ENCODE measurements at places on chromosomes 7 and 10.

DNA sequence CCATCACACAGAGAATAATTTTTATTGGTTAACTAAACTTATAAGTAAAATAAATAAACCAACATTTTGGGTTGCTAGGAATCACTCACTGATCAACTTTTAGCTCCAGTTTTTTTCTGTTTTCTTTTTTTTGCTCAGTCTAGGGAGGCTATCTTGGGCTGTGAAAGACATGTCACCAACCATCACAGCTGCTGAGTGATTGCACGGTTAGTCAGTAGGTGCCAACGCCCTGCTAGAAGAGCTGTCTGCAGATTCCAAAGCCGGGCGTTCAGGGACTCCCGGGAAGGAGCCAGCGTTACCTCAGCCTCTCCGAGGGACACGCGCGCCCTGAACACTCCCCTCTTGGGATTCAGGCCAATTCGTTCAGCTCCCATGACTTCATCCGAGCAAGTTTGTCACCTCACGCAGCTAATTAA lies 604 bp upstream of the STAM start:
- H3K27ac ChIP-seq: peak overlapping the region; percentile 91
- no peaks in the 10 kb centered on the region for H3K27me3 ChIP-seq
- DNase-seq: peak; percentile 83
- H3K4me1 ChIP-seq: peaks cover 30% of the 10 kb centered on the region
- H3K4me3 ChIP-seq: peak overlapping the region; percentile 96
- H3K36me3 ChIP-seq: no peaks in the 10 kb centered on the region

DNA sequence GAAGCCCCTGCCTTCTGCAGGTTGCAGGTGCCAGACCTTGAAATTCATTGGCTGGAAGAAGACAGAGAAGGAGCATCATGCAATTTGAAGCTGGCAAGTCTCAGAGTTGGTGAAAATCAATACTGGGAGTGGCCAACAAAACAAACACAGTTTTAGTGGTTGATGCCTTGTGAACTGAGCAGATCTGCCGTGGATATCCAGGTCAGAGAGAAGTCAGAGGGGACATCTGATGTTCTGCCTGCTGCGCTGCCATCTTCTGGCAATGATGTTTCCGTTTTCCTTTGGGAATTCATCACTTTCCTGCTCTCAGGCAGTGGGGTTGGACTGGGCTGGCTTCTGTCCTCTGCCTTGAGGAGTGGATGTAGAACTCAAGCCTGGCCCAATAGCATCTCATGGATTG lies 132.0 kb downstream of the RPS24 start:
- H3K27ac ChIP-seq: no peak overlapping the region
- no peak overlapping the region for H3K4me3 ChIP-seq
- H3K36me3 ChIP-seq: no peaks in the 10 kb centered on the region
- H3K4me1 ChIP-seq: no peaks in the 10 kb centered on the region

DNA sequence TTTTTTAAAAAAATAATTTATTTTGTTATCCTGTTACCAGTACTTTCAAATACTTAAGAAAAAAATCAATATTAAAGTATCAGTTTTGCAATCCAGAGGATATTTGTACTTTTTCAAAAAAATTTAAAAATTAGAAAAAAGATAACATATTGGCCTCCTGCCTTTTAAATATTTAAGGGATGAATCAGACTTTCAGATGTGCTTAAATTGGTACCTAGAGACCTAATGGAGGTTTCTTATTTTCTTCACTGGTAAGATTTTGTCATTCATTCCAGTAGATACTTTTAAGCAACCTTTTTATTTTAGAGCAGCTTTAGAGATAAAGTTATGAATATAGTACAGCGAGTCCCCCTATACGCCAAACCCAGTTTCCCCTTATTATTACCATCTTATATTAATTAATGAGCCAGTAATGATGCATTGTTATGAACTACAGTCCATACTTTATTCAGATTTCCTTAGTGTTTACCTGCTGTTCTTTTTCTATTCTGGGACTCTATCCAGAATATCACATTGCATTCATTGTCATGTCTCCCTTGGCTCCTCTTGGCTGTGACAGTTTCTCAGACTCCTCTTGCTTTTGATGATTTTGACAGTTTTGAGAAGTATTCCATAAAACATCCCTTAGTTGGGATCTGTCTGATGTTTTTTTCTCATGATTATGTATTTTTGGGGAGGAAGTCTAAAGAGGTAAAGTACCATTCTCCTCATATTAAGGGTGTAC lies 34.2 kb downstream of the BICC1 start:
- H3K4me1 ChIP-seq: no peaks in the 10 kb centered on the region
- no peaks in the 10 kb centered on the region for H3K36me3 ChIP-seq
- no peak for DNase-seq
- H3K27me3 ChIP-seq: no peaks in the 10 kb centered on the region
- no peak overlapping the region for H3K4me3 ChIP-seq
- H3K27ac ChIP-seq: no peak overlapping the region

DNA sequence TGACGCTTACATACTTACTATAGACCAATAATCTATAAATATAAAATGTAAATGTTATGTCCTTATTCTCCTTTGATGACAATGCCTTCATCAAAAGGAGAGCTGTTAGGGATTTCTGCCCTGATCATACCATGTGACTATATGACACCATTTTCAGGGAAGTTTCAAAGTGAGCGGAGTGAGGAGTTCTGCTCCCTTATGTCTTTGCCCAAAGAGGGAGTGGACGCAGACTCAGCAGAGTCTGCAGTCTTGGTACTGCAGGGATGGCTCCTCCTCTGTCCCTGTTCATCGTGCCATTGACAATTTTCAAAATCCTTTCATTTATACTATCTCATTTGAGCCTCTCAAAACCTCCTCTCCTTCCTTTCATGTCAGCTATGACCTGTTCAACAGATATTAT lies 27.9 kb downstream of the HYAL4 start:
- no peaks in the 10 kb centered on the region for H3K4me1 ChIP-seq
- H3K27ac ChIP-seq: no peak overlapping the region
- no peak for DNase-seq
- no peaks in the 10 kb centered on the region for H3K27me3 ChIP-seq

DNA sequence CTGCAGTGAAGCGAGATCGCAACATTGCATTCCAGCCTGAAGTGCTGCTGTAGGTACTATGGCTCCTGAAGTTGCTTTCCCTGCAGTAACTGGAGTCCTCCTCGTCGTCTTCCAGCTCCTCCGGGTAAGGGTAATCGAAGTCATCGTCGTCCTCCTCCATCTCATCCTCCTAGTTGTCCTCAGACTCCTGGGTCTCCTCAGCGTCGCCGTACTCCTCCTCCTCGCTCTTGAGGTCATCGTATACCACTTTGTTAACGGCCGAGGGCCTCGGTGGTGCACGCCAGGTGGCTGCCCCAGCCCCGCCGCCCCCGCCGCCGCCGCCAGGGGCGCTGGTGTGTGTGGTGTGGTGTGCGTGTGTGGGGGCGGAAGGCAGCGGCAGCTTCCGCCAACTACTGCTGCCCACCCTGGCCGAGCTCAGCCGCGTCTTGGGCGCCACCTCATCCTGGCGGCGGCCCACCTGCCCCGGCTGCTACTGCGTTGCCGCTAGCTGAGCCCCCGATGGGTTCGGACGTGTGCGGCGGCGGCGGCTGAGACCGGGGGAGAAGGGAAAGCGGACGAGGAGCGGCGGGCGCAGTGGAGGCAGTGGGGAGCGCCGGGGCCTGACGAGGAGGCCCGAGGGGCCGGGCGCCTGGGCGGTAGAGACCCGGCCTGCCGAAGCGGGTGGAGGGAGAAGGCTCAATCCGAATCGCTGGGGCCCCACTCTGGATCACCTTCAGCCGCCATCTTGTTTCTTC lies 11.8 kb upstream of the ACBD5 start:
- no peaks in the 10 kb centered on the region for H3K4me1 ChIP-seq
- H3K4me3 ChIP-seq: peak overlapping the region; percentile 70
- no peaks in the 10 kb centered on the region for H3K36me3 ChIP-seq
- peak; percentile 44 for DNase-seq
- peak overlapping the region; percentile 62 for H3K27ac ChIP-seq

DNA sequence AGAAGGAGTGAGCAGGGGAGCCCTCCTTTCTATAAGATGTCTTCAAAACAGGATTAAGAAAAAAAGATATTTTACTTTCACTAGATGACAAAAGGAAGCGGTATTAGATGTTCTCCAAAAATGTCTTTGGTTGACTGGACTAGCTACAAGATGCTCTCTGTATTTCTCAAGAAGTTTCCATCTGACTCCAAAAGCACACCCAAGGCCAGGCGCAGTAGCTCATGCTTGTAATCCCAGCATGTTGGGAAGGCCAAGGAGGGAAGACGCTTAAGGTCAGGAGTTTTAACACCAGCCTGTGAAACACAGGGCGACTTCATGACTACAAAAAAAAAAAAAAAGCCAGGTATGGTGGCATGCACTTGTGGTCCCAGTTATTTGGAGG lies 84.5 kb downstream of the PIP4K2A start:
- peaks cover 8% of the 10 kb centered on the region for H3K4me1 ChIP-seq
- H3K36me3 ChIP-seq: no peaks in the 10 kb centered on the region
- H3K4me3 ChIP-seq: no peak overlapping the region
- DNase-seq: no peak

DNA sequence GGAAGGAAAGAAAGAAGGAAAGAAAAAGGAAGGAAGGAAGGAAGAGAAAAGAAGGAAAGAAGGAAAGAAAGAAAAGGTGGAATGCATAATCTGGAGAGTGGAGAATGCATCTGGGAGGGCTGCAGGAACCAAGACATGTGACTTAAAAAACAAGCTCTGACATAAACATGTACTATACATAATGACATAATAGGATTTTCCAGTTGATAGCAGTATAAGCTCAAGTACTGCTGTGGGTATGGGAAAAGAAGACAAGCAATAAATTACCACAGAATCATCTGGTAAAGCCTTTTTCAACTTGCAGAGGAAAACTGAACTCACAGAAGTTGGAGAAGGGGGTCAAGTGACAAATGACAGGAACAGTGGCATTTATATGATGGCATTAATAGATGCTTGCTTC lies 345.9 kb downstream of the PLXDC2 start:
- no peaks in the 10 kb centered on the region for H3K27me3 ChIP-seq
- H3K4me1 ChIP-seq: no peaks in the 10 kb centered on the region
- no peaks in the 10 kb centered on the region for H3K36me3 ChIP-seq
- no peak overlapping the region for H3K4me3 ChIP-seq
- no peak for DNase-seq
- no peak overlapping the region for H3K27ac ChIP-seq

DNA sequence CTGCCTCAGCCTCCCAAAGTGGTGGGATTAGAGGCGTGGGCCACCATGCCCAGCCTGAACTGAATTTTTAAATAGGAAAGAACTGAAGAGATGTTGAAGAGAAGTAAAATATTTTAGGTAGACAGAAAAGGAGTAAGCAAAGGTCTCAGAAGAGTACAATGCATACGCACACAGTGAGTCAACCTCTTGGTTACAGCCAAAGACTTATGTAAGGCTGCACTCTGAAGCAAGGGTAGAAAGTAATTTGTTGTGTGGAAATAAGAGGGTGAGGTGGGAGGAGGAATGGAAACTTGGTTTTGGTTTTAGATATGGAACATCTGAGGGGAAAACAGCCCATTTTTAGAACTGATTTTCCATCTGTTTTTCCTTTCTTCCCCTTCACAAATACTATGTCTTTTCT lies 17.6 kb downstream of the KRIT1 start:
- H3K27ac ChIP-seq: no peak overlapping the region
- no peak overlapping the region for H3K4me3 ChIP-seq
- H3K27me3 ChIP-seq: no peaks in the 10 kb centered on the region
- DNase-seq: no peak
- H3K36me3 ChIP-seq: peaks cover 13% of the 10 kb centered on the region
- H3K4me1 ChIP-seq: no peaks in the 10 kb centered on the region

GRCh38 chr7:31940167-31940566 lies 130.0 kb downstream of the PDE1C start:
- no peaks in the 10 kb centered on the region for H3K4me1 ChIP-seq
- no peaks in the 10 kb centered on the region for H3K36me3 ChIP-seq
- H3K27me3 ChIP-seq: no peaks in the 10 kb centered on the region

DNA sequence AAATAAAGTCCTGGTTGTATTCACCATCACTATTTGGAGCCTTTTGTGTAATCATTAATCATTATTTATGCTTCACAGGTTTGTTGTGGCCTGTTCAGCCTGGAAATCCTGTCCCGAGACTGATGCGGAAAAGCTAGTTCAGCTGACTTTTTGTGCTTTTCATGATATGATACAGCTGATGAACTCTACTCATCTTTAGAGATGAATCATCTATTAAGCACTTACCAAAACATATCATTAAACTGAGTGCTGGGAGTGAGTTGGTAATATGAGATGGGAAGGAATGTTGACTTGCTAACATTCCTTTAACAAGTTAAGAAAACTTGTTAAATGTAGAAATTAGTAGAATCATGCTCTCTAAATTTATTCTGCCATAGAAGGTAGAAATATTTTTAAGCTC lies 53.0 kb downstream of the CROT start:
- H3K36me3 ChIP-seq: no peaks in the 10 kb centered on the region
- H3K27ac ChIP-seq: peak overlapping the region; percentile 22
- DNase-seq: peak; percentile 33
- no peak overlapping the region for H3K4me3 ChIP-seq

GRCh38 chr7:15851201-15851600 lies 164.7 kb upstream of the MEOX2 start:
- peak; percentile 12 for DNase-seq
- H3K27ac ChIP-seq: no peak overlapping the region
- H3K4me1 ChIP-seq: no peaks in the 10 kb centered on the region

GRCh38 chr10:44385696-44386441 lies 972 bp upstream of the CXCL12 start:
- no peak overlapping the region for H3K4me3 ChIP-seq
- H3K36me3 ChIP-seq: no peaks in the 10 kb centered on the region
- no peak overlapping the region for H3K27ac ChIP-seq
- peaks cover 16% of the 10 kb centered on the region for H3K27me3 ChIP-seq
- H3K4me1 ChIP-seq: no peaks in the 10 kb centered on the region

DNA sequence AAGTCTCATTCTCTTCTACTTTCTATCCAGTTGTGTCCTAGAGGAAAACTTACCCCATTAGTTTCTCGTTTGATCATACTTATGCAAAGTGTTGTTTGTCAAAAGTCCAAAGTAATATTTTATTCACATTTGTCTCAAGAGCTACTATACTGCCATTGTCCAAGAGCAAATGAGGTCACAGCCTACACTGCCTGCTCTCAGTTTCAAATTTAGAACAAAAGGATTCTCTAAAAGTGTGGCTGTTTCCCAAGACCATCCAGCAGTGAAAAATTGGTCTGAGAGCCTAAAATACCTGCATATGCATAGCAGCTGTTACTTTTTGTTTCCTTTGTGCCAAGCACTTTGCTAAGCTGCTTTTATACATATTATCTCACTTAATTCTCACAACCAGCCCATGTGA lies 439.5 kb upstream of the NFE2L3 start:
- peaks cover 35% of the 10 kb centered on the region for H3K27me3 ChIP-seq
- H3K4me1 ChIP-seq: no peaks in the 10 kb centered on the region
- H3K36me3 ChIP-seq: no peaks in the 10 kb centered on the region
- DNase-seq: no peak
- no peak overlapping the region for H3K27ac ChIP-seq

Measured in PC-9 (cell line).